T-helper 2 cell (primary cell): ENCODE measurements at places on chromosomes 11 and 22.

GRCh38 chr11:68551223-68551622 is 90.7 kb downstream of the PPP6R3 start:
- DNase-seq: no peak

DNA sequence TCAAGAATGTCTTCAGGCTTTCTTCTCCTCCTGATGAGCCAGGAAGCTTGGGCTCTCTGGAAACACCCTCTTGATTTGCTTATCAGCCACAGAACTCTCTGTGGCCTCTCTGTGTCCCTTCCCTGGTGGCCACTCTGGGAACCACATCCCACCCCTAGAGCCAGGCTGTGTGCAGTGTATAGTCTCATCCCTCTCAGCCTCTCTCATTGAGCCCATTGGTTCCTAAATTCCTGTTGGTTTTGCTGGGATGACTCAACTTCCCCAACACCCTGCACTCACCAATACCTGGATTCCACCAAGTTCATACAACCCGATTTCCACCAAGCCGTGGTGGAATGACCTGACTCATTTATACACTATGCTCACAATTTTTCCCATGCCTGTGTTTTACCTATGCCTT is 5.2 kb downstream of the IRAG1 start:
- no peak for DNase-seq

DNA sequence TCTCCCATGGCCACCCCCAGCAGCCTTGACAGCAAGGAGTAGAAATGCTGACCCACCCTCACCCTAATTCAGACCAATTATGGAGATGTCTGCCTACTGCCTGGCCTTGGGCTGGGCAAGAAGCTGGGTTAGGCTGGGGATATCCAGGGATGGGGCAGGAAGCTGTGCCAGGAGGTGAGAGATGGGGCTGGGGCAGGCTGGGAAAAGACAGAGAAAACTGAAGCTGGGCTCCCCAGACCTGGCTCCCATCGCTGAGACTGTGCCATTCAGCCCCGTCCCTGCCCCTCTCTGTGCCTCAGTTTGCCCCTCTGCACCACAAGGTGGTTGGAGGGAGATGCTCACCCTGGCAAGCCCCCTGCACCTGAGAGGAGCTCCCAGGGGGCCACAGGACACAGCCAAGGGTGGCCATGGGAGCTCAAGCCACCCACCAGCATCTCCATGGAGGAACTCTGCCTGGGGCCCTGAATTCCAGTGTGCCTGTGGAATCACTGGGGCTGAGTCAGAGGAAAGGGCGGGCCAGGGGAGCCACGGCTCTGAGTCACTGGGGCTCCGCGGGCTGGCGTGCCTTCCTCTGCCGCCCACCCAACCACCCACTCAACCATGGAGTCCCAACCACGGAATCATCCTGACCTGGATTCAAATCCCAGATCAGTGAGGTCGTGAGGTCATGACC is 6.0 kb upstream of the CARD10 start:
- no peak for DNase-seq

DNA sequence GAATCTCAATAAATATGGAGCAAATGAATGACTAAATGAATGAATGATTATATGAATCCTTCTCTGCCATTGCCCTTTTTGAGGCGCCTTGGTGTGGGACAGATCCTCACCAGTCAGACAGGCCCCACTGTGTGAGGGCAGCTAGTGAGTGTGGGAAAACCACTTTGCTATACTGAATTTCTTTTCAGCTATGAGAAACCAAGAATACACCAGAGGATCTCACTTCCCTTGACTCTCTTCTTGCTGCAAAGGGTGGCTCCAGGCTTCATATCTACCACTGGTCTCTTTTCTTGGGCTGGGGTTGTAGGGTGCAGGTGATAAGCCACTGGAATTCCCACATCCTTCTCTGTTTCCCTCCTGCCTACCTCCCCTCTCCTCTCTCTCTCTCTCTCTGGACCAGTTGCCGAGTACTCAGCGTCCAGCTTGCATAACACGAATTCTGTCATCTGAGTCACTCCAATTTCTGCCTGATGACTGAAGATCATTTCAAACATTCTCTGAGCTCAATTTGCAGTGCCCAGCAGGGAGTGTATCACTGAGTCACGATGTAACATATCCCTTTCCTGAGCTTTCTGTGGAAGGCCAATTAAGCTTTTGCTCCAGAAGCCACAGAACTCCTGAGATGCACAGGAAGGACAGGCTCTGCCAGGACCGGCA is 304.3 kb upstream of the NCAM1 start:
- no peak for DNase-seq

DNA sequence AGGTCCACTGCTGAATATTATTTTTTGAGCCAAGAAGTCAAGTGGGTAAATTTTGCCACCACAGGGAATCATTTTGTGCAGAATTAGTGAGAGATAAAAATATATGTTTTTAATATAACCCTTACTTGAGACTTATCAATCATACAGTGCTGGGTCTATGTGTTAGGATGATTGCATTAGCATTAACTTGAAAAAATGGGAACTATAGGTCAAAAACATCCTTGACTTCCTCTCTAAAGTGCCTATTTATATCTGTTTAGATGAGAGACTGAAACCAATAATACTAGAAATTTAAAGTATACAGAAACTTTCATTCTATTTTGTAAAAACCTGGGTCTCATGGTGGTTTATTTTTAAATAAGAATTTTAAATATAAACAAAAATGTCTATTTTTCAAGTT is 65.1 kb upstream of the CARD18 start:
- no peak for DNase-seq

DNA sequence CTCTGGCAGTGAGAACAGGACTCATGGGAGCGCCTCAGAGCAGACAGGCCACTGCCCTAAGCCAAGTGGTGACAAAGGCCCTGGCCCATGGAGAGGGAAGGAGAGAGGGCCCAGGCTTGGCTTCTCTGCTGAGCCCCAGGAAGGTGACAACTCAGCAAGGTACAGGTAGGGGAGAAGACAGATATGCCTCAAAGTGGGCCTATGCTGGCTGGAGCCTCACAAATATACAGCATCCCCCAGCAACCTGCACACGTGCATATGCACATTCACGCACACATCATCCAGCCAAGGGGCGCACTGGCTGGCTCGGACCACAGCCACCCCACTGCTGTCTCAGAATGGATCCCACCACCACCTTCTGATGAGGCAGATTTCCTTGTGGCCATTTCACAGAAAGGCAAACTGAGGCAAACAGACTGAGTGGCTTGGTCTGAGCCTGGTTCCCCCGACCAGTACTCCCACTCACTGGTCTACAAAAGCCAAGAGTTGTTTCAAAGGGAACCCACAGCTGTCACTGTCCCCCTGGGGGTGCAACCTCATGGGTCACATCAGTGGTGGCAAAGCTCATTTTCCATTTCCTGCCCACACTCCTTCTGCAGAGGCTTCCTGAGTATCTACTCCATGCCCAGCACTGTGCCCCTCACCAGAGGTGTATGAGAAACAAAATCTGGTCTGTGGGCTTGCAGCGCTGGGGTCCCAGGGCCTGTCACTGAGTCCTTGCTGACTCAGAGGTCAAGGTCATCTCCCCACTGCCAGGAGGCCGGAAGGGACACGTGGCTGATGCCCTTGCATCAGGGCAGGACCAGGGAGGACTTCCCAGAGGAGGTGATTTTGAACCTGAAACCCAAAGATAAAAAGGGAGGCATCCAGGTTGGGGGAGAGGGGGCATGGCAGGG is 67.3 kb upstream of the PRR5 start:
- no peak for DNase-seq

- no peak for DNase-seq
Observed at GRCh38 chr11:68584991-68585524, 99.3 kb upstream of the GAL start.

GRCh38 chr11:12031856-12032544 is 23.6 kb upstream of the DKK3 start:
- no peak for DNase-seq

GRCh38 chr11:128419012-128419767 is 168.2 kb downstream of the ETS1 start:
- DNase-seq: no peak

GRCh38 chr22:42327462-42328129 is 57.1 kb upstream of the TCF20 start:
- no peak for DNase-seq

DNA sequence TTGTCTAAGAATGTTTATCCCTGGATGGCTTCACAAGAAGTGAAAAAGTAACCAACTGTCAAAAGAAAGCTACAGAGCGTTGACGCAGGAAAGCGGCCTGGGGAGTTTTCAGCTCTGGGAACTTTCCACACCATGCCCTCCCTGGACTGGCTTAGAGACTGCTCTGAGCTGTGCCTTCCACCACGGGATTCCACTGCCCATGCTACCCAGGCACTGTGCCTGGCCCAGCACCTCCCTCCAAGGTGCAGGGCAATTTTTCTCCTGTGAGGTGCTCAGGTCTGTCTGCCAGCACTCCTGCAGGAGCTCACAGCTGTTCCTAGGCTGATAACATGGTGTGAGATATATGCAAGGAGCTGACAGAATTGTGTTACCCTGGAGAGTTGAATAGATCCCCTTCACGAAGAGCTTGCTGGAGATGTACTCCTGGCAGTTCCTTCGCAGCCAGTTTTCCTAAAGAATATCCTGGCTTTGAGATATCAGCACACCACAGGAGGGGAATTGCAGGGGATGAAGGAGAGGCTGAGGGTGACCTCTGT is 258.3 kb upstream of the B3GAT1 start:
- DNase-seq: no peak

DNA sequence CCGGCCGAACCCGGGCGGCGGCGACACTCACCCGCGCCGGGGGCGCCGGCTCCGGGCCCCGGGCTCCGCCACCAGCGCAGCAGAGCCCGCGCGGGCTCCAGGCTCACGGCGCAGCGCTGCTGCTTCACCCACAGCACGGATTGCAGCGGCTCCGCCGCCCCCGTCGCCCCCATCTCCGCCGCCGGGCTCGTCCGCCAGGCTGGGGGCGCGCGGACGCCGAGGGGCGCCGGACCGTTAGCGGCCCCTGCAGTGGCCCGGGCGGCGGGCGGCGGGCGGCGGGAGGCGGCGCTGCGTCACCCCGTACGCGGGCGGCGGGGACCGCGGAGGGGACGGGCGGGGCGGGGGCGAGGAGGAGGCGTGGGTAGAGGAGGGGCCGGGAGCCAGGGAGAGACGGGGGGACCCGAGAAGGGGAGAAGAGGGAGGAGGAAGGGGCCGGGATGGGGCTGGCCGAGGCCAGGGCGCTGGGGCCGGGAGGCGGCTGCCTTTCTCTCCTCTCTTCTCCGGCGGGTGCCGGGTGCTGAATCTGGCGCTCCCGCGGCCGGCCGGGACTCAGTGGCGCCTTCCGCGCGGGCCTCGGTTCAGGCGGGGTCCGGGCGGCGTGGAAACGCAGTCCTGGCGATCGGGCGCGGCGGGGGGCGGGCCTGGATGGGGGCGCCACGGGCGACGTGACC is at the start of gene CERK:
CERK (minus strand) TSS at position 277 of the 671 bp plus-strand sequence; CDS start at position 173, 104 bp downstream.
- DNase-seq: peak; percentile 39

- DNase-seq: no peak
Observed at GRCh38 chr11:47044119-47044518, 107.6 kb downstream of the CSTPP1 start.

DNA sequence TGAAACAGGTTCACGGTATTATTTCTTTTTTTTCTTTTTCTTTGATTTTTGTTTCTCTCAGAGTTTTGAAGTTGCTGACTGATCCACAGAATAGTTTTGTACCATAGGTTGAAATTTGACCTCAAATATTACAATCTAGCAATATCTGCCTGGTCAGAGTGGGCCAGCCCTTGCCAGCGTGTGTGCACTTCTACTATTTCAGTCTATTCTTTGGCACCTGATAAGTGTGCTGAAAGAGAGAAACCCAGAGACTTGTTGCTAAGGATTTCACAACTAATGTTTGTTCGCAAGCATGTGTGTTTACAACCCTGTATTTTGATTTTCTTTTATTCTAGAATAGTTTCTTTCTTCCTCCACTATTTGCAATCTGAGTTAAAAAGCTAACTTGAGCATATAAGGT is 1125.2 kb upstream of the CNTN5 start:
- DNase-seq: no peak

GRCh38 chr11:57430952-57431351 is 4.0 kb upstream of the SLC43A3 start:
- no peak for DNase-seq

GRCh38 chr11:129260750-129261149 is 68.6 kb upstream of the ARHGAP32 start:
- DNase-seq: no peak

- DNase-seq: no peak
Observed at GRCh38 chr11:102733232-102733875, 8.6 kb upstream of the MMP8 start.

- DNase-seq: no peak
Observed at GRCh38 chr11:120660024-120660565, 148.5 kb downstream of the GRIK4 start.

DNA sequence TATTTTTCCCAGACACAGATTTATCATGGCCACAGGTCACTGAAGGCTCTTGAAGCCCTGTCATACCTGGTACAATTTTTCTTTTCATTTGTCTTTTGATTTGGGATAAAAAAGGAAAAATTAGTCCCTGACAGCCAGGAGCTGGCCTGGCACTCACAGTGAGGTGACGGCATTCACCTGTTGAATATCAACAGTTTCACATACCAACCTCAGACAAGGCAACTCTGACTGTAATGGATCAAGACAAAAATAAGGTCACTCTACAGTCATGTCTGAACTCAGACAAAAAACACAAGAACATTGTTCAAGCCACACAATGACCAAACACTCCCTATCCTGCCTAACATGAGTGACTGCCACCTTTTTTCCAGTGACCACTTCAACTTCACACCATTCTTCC is 392.9 kb downstream of the TENM4 start:
- no peak for DNase-seq

- peak; percentile 64 for DNase-seq
Observed at GRCh38 chr11:74726547-74727182, 4.6 kb downstream of the CHRDL2 start.

DNA sequence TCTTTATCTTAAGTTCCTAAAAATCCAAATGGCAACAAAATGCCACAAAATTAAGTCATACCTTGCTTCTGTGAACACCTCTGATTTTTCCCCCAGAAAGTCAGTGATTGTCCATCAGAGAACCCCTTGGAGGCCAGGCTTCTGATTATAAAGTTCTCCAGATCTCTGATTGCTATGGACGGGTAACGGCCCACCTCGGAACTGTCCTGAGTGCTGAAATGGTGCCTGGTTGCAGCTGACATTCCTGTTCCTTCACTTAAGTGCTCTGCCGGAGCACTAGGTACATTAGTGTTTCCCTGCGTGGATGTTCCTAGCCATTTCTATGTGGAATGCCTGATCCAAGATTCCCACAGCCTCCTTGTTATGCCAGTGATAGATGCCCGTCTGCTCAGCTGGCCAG is 85.0 kb downstream of the CHST1 start:
- DNase-seq: peak; percentile 6

DNA sequence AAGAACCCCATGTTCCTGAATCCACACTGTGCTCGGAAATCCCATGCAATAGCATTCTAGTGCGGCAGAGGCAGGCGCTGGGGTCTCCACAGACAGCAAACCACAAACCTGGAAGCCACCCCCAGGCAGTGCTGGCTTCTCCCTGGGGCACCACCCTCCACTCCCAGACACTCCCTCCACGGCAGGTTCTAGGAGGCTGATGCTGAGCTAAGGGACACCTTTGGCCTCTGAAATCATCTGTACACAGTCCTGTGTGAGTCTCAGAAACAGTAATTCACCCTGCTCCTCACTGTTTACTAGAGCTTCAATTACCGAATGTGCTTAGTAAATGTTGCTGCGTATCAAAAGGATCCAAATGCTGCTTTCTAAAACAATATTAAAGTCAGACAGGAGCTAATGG is 129.3 kb downstream of the EFCAB6 start:
- DNase-seq: no peak
